ENCODE measurements at places on chromosomes 7 and 10.

DNA sequence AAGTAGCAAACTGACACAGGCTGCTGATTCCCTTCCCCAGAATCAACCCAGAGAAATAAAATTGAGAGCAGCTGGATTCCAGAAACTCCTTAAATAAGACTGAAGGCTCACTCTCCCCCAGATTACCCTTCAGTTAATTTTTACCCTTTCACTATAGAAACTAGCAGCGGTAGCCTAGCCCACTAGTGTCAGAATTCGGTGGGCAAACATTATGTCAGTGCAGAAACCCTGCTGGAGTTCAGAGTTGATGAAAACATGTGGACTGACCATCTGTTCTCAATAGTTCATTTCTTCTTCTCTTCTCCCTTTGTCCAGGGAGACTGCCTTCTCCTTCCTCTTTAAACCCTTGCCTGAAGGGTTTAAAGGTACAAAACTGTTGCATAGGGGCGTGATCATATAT, 100.1 kb downstream of the PODXL start:
- no peak for DNase-seq

- DNase-seq: no peak
Measured at GRCh38 chr10:84173501-84173929, at the start of gene GPR15LG. Gene GPR15LG, plus strand, starts transcription at chr10:84173801. Its CDS starts 51 bp downstream, at chr10:84173852.

GRCh38 chr7:127620406-127621233, 2.7 kb upstream of the PAX4 start:
- DNase-seq: no peak

DNA sequence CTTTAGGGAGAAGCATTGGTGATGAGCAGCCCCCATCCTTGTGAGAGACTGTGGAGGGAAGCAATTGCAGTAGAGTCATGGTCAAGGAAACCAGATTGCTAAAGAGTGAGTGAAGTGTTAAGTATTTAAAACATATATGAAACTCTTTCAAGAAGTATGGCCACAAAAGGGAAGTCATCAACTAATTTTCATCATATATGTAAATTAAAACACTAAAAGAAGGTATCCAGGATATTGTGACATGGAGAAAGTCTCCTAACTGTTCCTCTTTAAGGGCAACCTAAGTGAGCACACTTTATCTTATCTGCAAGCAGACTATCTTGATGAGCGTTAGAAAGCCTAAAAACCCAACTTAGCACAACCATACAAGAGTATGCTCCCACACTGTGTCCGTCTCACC, 69.7 kb downstream of the CD36 start:
- DNase-seq: no peak

Measured in osteoblast (primary cell).